Activated CD4-positive, alpha-beta T cell treated with anti-CD3 and anti-CD28 coated beads, Interleukin-10, Interleukin-2, amounts not matched to agents 100 ng/mL and 50 ng/mL, durations not matched to agents 16 hours and 8 hours (primary cell): ENCODE measurements at places on chromosomes 5 and 9.

GRCh38 chr5:1827886-1828397 is 26.7 kb downstream of the NDUFS6 start:
- peak; percentile 12 for DNase-seq

DNA sequence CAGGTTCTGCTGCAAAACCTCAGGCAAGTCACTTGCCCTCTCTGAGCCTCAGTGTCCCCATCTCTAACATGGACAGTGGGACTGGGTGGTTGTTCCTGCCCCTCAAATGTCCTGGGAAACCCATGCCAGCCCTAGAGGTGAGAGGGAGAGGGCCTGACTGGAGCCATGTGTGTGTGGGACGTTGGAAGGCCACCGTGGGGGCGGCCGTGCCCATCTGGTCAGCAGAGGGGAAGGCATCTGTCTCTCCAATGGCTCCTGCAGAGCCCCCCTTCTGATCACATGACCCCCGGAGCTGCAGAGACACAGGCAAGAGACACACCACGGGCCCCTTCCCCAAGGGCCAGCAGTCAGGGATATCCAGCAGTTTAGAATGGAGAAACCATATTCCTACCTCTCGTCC is 1.7 kb downstream of the DNM1 start:
- DNase-seq, result no peak

DNA sequence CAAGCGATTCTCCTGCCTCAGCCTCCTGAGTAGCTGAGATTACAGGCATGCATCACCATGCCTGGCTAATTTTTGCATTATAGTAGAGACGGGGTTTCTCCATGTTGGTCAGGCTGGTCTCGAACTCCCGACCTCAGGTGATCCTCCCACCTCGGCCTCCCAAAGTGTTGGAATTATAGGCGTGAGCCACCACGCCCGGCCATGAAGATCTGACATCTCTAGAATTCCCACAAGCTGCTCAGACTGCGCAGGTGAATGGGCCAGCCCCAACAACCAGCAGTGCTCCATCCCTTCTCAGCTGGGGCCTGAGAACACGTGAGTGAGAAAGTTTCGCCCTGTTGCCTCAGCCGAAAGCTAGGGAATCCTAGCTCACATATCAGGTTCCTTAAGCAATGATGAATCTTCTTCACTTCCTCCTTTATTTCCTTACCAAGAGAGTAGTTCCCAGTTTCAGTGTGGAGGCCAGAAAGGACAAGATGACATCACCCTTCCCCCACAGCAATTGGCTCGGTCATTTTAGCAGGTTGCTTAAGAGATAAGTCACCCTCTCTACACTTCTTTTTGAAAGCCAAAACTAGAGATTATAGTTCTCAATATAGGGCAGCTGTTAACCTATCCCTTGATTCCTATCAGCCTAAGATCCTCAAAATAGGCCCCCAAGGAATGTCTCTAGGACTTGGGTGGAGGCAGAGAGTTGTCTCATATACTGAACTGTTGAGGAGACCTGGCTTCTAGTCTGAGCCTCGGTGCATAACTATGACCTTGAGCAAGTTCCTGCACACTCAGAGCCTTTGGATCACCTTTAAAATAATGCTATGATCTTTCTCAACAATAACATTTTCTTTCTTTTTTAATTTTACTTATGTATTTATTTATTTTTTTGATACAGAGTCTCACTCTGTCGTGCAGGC is 23.9 kb upstream of the PPP2CA start:
- no peak for DNase-seq

DNA sequence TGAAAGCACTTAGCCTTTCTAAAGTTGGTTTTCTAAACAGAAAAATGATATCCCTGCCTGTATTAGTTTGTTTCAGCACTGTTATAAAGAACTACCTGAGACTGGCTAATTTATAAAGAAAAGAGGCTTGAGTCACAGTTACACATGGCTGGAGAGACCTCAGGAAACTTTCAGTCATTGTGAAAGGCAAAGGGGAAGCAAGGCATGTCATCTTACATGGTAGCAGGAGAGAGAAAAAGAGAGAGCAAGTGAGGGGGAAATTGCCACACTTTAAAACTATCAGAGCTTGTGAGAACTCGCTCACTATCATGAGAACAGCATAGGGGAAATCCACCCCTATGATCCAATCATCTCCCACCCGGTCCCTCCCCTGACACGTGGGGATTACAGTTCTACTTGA is 64.9 kb downstream of the FAM170A start:
- no peak for DNase-seq

- DNase-seq, result no peak
Observed at GRCh38 chr9:8514760-8515159, 715.2 kb upstream of the DMAC1 start.

DNA sequence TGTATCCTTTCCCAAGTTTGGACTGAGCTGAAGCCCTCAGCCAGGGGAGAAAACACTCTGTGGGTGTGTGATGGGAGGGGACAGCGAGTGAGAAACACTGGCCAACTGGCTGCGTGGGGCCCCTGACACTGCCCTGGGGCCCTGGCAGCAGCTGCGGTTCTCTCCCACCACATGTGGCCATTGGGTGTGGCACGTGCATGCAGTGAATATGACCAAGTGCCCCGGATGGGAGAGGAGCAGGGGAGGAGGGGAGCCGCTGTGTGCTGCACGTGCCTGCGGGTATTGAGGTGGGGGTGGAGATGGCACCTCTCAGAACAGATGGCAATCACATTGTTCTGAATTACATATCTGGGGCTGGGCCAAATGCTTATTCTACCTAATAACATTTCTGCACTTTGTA is 242.4 kb upstream of the PCSK5 start:
- no peak for DNase-seq
